GM12891 (cell line): ENCODE measurements at places on chromosomes 6 and 20.

DNA sequence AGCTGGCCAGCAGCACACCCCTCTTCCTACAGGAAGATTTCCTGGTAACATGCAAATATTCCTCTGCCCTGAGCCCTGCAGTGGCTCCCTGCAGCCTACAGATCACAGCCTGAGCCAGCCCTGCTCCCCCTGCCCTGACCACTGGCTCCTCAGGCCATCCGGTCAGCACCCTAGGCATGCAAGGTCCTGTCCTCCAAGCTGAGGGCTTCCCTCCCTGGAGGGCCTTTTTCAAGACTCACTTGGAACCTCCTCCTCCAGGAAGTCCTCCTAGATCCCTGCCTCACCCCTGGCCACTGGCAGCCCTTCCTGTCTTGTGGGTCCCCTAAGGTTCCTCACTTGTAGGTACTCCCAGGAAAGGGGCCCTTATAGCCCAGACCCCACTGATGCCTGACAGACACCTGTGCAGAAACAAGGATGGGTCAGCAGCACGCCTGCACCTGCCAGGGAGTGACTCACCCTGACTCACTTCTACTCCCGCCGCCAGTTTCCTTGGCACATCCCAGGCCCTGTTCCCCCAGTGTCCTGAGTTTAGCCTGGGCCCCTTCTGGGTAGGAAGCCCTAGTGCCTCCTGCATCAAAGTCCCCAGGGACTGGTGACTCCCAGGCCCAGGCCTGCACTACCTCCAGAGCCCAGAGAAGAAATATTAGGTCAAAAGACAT lies 3.2 kb downstream of the SLC4A11 start:
- DNase-seq: no peak

- DNase-seq: no peak
These were observed 261.2 kb upstream of the PLCB4 start for GRCh38 chr20:8807480-8808201.

DNA sequence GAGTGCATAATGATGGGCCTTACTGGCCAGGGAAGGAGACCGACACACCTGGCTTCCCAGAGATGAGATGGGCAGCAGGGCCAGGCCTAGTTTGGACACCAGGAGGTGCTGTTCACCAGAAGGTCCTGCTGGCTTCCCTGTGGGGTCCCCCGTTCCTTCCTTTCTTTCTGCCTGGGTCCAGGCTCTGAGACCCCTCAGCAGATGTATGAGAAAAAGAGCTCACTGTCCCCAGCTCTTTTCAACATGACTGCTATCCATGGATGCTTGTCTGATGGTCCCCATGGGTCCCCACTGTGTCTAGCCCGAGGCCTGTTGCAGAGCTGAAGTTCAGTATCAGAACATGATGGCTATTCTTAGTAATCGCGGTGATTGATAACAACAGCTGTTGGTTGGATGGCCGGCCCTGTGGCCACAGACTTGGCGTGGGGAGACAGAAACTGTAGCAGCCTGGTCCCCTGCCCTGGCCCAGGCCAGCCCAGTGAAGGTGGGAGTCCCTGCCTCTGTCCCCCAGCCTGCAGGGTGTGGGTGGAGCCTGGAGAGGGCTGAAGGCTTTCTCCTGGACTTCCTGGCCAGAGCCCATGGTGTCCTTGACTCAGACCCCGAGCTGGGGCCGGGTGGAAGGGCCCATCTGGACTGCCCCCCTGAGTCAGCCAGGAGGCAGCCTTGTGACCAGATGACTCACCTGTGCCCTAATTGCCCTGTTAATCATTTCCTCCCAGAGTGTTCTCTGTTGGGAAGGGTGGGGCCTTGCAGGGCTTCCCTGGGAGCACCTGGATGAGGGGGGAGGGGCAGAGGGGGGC lies 9.9 kb upstream of the BAK1 start:
- peak; percentile 58 for DNase-seq

GRCh38 chr6:159892053-159892452 lies 1.3 kb downstream of the MAS1 start:
- no peak for DNase-seq

- no peak for DNase-seq
These were observed 36.4 kb downstream of the CSNK2A1 start for GRCh38 chr20:507006-507758.

- DNase-seq: no peak
These were observed 44.6 kb downstream of the SUN5 start for GRCh38 chr20:32959351-32960221.

DNA sequence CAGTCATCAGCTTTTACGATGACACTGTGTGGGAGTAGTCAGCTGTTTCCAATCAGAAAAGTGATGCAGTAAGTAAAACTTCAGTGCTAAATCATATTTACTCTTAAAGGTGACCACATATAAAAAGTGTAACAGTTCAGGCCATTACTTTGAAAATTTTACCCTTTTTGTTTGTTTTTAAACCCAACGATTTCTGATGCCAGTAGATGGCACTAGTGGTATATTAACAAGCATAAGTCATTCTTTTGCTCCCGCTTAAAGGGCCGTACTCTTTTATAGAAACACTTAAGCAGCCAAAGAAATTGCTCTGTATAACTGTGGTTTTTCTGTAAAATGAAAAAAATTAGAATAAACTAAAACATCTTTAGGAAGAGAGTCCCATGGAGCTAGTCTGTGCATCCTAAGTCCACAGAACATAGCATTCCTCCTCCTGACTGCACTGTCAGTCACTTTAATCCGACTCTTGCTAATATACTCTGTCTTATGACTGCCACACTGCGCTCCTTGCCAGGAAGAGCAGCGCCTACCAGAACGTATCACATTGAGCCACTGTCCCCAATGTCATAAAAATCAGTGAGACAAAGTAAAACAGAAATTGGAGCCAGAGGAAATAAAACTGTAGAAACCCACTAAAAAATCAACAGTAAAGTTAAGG lies 25.0 kb downstream of the HEBP2 start:
- DNase-seq: peak; percentile 34

DNA sequence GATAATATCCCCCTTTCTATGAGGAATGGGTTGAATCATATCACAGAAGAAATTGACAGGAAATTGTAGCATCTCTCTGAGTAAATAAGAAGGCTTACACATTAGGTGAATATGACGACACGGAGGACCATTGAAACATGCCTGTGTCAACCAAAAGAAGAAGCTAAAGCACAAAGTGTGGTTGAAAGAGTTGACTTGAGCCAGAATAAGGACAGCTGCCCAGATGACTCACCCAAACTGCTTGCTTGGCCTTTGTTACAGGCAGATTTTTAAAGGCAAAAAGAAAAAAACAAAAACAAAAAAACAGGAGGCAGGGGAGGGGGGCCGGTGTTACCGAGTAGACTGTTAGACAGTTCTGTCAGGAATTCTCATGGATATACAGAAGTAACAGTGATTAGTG lies 129.8 kb upstream of the EDN1 start:
- no peak for DNase-seq

DNA sequence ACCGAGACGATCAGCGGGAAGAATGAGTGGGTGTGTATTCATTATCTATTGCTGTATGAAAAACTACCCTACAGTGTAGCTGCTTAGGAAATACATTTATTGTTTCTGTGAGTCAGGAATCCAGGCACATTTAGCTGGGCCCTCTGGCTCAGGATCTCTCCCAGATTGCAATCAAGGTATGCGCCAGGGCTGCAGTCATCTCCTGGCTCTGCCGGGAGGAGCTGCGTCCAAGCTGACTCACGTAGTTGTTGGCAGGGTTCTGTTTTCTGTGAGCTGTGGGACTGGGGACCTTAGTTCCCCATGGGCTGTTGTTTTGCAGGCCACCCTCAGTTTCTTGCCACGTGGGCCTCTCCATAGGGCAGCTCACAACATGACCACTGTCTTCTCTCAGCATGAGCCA lies 68.2 kb upstream of the FUCA2 start:
- no peak for DNase-seq
